ENCODE measurements at places on chromosomes 2 and 18.
A peak's percentile ranks its signal among the peaks of the same experiment; 100 is the strongest.

- DNase-seq, result no peak
Measured at GRCh38 chr2:118065921-118066511, 22.3 kb upstream of the INSIG2 start.

GRCh38 chr2:160324161-160324800, 124.2 kb upstream of the ITGB6 start:
- no peak for DNase-seq

DNA sequence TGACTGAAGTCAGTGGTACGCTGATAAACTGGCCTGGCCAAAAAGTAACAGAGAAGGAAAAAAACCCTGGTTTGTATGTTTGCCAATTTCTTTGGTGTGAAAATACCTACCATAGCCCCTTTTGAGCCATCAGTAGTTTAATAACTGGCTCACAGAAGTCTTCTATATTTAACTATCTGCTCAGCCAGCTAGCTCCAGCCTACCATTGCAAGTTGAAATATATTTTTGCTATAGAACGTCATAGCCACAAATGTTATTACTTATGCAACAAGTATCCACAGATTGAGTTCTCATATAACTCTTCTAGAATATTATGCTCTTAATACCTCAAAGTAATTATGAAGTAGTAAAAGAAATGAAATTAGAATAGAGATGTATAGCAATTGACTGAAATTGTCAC, 25.2 kb downstream of the RPE start:
- no peak for DNase-seq

GRCh38 chr2:102094917-102095316, 47.6 kb upstream of the IL1R1 start:
- DNase-seq, result no peak

- no peak for DNase-seq
Measured at GRCh38 chr2:238091436-238092060, 8.6 kb upstream of the ESPNL start.

DNA sequence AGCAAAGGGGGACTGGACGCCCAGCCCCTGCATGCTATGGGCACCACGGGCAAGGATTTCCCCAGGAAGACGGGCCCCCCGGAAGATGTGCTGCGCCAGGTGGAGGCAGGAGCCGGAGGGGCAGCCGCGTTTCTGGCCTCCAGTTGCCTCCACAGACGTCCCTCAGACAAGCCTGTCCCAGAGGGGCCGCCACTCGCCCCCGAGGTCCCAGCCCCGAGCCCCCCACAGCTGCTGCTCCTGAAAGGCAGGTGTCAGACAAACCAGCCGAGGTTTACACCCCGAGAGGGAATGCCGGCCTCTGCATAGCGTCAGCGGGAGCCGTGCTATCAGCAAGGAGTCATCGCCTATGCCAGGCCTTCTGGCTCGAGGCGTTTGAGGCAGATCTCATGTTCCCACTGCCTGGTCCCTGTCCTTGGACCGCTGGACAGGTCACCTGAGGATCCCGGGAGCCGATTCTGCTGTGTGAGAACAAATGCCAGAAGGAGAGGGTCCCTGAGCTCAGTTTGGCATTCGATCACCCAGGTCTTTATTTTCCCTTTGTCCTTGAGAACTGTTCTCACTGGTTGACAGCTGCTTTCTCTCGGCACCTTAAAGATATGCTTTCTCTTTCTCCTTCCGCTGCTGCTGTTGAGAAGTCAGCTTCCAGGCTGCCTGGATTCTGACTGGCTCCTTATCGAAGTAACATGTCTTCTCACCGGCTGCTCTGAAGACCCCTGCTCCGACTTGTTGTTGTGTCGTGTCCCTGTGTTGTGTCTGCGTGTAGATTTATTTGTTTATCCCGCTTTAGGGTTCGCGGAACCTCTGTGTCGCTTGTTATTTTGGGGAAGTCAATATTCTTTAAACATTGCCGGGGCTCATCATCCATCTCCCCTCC, 20.6 kb downstream of the CROCC2 start:
- no peak for DNase-seq

DNA sequence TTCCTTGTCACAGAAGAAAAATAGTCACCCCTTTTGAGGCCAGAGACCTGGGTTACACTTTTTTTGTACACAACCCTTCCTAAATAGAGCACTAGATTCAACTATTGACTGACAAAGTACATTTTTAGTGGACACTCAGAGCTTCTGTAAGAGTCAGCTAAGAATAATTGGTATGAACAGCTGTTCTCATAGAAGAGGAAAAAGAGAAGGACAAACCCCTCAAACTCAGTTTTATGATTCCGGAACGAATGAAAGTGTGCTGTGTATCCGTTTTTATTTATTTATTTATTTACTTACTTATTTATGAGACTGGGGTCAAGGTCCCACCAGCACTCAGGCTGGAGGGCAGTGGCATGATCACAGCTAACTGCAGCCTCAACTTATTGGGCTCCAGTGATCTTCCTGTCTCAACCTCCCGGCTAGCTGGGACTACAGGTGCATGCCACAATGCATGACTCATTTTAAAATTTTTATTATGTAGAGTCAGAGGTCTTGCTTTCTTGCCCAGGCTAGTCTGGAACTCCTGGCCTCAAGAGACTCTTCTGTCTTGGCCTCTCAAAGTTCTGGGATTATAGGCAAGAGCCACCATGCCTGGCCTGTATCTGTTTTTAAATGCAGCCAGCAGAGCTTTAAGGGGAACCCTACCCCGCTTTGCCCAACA, 36.0 kb upstream of the FZD5 start:
- DNase-seq, result no peak

DNA sequence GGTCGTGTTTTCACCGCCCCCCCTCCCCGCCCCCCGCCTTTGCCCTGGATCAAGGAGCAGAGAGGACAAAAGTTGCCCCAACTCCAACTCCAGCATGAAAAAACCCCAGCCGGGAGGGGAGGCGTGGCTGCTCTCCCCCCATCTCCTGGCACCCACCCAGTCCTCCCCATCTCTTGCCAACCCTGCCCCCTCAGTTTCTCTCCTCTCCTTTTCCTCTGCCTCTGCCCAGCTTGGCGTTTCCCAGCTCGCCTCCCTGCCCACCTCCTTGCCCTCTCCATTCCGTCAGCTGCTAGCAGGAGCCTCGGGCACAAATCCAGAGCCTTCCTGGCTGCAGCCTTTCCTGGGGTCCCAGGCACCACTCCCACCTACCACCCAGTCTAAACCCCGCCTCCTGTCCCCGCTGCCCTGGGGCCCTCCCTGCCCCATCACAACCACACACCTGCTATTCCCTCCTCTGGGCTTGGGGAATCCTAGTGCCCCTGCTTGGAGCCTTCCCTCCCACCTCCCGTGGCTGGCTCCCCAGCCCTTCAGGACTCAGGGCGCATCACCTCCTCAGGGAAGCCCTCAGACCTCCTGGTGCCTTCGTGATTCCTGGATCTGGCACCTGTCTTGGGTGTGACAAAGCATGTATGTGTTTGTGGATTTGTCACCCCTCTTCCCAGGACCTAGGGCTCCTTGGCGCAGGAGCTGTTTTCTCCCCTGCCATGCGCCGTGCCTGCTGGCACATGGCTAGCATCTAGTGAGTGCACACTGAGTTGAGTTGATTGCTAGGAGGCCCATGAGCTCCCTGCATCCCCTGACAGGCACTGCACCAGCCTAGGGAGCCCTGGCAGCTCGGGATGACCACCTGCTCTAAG, 209.1 kb downstream of the TFCP2L1 start:
- peak; percentile 26 for DNase-seq

DNA sequence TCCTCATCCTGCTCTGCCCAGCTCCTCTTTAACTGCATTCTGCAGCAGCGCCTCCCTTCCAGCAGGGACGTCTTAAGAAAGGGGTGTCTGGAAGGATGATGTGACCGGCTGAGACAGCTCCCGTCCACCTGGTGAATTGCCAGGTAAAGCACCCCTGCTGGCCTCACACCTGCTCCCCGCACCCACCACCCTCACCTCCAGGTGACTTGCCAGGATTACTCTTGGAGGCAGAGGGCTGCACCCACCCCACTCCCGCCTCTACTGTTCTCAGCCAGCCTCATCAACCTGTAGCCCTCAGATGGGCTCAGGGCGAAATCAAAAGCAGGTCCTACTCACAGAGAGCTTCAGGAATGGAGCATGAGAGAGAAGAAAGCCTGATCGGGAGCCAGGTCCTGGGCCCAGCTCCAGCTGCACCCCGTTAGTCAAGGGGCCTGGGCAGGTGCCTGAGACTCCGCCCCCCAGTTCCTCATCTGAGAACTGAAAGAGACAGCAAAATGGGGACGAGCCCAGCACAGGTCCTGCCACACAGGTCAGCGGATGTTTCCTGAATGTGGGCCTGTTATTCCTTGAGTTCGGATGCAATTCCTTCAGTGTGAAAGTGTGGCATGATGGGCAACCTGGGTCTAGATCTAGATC, 5.6 kb downstream of the ADRA2B start:
- no peak for DNase-seq

- peak; percentile 89 for DNase-seq
Measured at GRCh38 chr2:131105156-131105949, at the start of gene PLEKHB2. TSS of gene PLEKHB2 (plus strand) at chr2:131105336. CDS start at chr2:131120942, 15,606 bp downstream.

DNA sequence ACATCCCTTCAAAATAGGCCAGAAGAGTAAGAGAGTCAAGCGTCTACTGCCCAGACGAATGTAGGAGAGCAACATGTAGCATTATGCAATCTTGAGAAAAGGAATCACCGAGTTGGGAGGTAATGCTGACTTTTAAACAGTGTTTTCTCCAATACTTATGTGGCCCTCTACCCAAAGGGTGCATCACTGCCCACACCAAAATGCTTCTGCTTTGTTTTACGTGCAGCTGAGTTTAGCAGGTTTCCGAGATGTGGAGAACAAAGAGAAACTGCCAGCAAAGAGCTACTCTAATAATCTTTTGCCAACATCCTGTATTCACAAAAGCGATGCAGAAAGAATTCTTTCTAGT, 63.4 kb upstream of the ZEB2 start:
- DNase-seq, result no peak

GRCh38 chr2:111039628-111040383, 80.9 kb upstream of the BCL2L11 start:
- no peak for DNase-seq

DNA sequence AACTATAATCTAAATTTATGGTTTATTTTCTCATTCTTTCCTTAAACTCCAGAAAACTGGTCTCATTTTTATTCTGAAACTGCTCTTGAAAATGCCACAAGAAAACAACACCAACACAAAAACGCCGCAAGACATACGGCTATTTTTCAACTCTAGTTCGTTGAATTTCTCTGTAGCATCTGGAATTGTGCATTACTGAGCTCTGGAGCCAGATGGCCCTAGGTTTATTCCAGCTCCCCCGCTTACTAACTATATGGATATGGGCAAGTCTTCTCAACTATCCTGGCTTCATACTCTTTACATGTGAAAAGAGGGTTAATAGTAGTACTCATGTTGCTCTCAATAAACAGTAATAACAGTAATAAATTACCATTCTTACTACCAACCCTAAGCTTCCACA, 19.9 kb downstream of the FAM98A start:
- DNase-seq, result no peak

- DNase-seq, result no peak
Measured at GRCh38 chr2:72738096-72738495, 87.7 kb downstream of the EXOC6B start.

GRCh38 chr2:49003201-49003600, 151.1 kb downstream of the FSHR start:
- DNase-seq, result no peak

- DNase-seq, result no peak
Measured at GRCh38 chr2:114769110-114769509, 326.7 kb downstream of the DPP10 start.

GRCh38 chr18:54392543-54393023, 34.9 kb downstream of the C18orf54 start:
- DNase-seq, result peak; percentile 80

- no peak for DNase-seq
Measured at GRCh38 chr2:121686218-121686617, 37.0 kb upstream of the CLASP1 start.

- no peak for DNase-seq
Measured at GRCh38 chr2:180990337-180990736, 9.9 kb downstream of the UBE2E3 start.

GRCh38 chr18:50014606-50015005, 180.3 kb downstream of the MYO5B start:
- no peak for DNase-seq

DNA sequence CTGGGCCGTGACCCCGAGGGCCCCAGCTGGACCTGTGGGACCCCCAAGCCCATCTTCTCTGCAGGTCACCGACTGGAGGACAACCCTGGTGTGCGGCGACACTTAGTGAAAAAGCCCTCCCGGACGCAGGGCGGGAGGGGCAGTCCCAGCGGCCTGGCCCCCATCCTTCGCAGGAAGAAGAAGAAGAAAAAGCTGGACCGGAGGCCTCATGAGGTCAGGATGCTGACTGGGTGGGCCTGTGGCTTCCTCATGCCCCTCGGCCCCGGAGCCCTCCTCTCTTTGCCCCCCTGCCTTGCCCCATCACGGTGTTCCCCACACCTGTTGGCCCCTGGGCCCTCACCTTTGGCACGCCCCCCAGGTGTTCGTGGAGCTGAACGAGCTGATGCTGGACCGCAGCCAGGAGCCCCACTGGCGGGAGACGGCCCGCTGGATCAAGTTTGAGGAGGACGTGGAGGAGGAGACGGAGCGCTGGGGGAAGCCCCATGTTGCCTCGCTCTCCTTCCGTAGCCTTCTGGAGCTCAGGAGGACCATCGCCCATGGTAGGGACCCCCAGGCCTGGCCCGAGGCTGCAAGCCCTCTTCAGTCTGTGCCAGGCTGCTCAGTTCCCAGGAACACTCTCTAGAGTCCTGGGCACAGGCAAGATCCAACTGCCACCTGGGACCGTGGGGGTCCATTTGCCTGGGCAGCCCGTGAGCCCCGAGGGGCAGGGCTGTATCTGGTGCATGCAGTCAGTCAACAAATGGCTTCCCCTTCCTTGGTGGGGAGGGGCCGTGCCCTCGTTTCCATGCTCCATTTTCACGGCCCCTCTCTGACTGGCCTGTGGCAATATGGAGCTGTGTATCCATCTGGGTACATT, 4.7 kb downstream of the SLC4A3 start:
- DNase-seq, result no peak

- DNase-seq, result no peak
Measured at GRCh38 chr18:59460072-59460420, 101.0 kb upstream of the LMAN1 start.

GRCh38 chr2:159471340-159471739, 145.0 kb downstream of the BAZ2B start:
- DNase-seq, result no peak

- DNase-seq, result no peak
Measured at GRCh38 chr2:178225006-178225805, 30.9 kb downstream of the OSBPL6 start.

- DNase-seq, result peak; percentile 5
Measured at GRCh38 chr2:216792222-216793021, 67.4 kb downstream of the TNP1 start.

GRCh38 chr18:6412933-6413472, 1.7 kb downstream of the L3MBTL4 start:
- no peak for DNase-seq

DNA sequence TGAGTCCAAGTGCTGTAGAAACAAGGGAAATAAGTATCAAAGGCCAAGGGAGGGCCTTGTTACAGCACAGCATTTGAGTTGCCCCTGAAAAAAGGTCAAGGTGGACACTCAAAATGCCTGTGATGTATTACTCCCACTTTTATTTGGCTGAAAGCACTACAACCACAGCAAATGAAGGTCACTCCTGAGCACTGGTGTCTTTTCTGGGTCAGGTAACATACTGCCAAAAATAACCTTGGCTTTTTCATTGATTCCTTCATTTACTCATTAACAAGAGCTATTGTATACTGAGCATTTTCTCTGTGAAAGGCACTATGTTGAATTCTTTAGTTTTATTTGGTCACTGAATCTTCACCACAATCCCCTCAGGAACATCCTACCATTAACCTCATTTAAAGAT, 590.3 kb downstream of the BCL11A start:
- no peak for DNase-seq

GRCh38 chr2:17747684-17748452, 5.7 kb downstream of the SMC6 start:
- no peak for DNase-seq
